ENCODE measurements at places on chromosomes 2 and 18. TPM values are rescaled to one million over a fixed set of nuclear protein-coding genes. Genes with fewer than 3 reads are reported as not detected.
A peak's percentile ranks its signal among the peaks of the same experiment; 100 is the strongest.

GRCh38 chr18:50518787-50519546 lies 40.9 kb upstream of the MAPK4 start:
- H3K4me1 ChIP-seq = no peaks in the 10 kb centered on the region
- H3K27me3 ChIP-seq = no peaks in the 10 kb centered on the region
- no peak for DNase-seq
- H3K27ac ChIP-seq = no peak overlapping the region

DNA sequence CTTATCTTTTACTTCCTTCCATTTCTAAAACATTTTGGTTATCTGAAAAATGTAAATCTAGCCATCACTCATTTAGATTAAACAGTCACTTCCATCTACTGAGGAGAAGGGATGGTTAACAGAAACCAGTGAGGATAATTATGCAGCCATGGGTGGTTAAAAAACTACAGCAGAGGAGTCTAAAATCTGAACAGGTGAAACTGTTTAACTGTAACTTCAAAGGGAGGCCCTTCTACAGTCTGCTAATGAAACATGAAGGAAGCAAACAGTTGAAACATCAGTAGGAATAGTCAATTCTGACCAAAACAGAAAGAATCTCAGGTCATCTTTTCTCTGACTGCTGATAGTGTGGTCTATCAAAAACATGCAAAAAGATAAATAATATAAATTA lies 71.0 kb downstream of the DTNB start:
- no peaks in the 10 kb centered on the region for H3K27me3 ChIP-seq
- no peaks in the 10 kb centered on the region for H3K36me3 ChIP-seq
- no peak overlapping the region for H3K4me3 ChIP-seq
- H3K4me1 ChIP-seq = peaks cover 6% of the 10 kb centered on the region
- no peak for DNase-seq
- no peak overlapping the region for H3K27ac ChIP-seq

DNA sequence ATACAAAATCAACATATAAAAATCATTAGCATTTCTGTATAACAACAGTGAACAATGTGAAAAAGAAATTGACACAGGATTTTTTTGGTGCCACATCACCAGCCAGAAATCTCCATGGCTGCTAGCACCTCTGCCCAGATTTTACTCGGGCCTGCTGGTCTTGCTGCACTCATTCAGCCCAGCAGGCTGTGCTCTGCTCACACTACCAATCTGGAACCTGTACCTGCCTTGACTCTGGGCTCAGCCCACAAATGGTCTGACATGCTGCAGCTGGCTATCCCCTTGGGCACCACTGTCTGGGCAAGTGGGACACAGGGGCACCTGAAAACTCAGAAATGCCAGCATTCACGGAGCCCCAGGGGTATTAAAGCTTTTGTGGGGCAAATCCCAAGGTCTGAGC lies 392.5 kb upstream of the NRXN1 start:
- H3K27me3 ChIP-seq = no peaks in the 10 kb centered on the region
- no peaks in the 10 kb centered on the region for H3K4me1 ChIP-seq
- no peak overlapping the region for H3K4me3 ChIP-seq
- no peak for DNase-seq
- H3K27ac ChIP-seq = no peak overlapping the region

DNA sequence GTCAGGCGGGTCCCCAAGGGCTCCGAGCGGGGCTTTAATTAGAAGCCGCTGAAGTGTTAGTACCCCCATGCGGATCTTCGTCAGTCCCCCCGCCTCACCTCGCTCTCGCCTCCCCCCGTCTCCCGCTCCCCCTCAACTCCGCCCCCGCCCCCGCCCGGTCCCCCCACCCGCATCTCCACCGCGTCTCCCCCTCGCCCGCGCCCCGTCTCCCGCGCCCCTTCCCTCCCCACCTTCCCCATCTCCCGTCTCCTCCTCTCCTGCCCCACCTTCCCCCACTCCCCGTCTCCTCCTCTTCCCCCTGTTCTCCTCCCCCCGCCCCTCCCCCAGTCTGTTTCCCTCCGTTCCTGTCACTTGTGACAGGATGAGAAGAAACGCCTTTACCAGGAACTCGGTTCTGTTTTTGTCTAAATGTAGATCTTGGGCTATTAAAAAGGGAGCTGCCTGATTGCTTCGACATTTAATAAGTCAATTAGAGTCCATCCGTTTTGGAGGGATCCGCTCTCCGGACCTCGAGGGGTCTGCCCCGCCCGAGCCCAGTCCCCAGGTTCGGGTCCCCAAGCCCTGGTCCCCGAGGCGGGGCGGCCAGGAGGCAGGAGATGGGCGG lies 969 bp upstream of the ALKAL2 start:
- H3K27ac ChIP-seq = no peak overlapping the region
- no peak for DNase-seq
- H3K36me3 ChIP-seq = no peaks in the 10 kb centered on the region
- peak overlapping the region; percentile 25 for H3K4me3 ChIP-seq
- peaks cover 88% of the 10 kb centered on the region for H3K27me3 ChIP-seq
- peaks cover 7% of the 10 kb centered on the region for H3K4me1 ChIP-seq

GRCh38 chr2:12501469-12502158 lies 215.1 kb upstream of the TRIB2 start:
- H3K27ac ChIP-seq = no peak overlapping the region
- DNase-seq = no peak

DNA sequence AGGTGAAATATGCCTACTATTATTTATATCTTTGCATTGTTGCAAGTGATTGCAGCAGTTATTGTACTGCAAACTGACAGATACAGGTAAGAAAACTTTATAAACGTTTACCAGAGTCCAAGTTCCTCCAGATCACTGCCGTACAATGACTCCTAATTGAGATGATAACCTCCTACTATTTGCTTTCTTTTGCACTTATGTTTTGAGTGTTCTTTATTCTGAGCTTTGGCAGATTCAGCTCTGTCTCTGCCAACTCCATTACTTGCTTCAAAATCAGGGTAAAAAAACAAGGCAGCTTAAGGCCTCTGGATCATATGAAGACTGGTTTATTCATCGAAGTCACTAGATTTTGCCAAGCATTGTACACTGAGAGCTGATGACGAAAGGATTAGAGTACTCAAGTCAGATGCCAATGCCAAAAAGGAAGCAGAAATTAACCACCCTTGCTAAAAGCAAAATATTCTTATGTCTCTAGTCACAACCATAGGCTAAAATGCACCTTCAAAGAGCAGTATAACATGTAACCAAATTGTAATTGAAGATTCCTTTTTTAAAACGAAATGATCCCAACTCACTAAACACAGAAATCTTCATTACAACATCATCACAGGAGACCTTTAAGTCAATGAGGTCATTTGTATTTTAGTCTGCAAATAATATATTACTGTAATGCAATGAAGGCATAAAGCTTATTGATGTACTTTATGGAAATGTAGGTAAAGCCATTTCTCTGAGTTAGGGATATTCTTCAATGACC lies 10.5 kb upstream of the IKZF2 start:
- H3K36me3 ChIP-seq = no peaks in the 10 kb centered on the region
- H3K27me3 ChIP-seq = no peaks in the 10 kb centered on the region
- no peaks in the 10 kb centered on the region for H3K4me1 ChIP-seq
- DNase-seq = no peak
- H3K4me3 ChIP-seq = no peak overlapping the region

DNA sequence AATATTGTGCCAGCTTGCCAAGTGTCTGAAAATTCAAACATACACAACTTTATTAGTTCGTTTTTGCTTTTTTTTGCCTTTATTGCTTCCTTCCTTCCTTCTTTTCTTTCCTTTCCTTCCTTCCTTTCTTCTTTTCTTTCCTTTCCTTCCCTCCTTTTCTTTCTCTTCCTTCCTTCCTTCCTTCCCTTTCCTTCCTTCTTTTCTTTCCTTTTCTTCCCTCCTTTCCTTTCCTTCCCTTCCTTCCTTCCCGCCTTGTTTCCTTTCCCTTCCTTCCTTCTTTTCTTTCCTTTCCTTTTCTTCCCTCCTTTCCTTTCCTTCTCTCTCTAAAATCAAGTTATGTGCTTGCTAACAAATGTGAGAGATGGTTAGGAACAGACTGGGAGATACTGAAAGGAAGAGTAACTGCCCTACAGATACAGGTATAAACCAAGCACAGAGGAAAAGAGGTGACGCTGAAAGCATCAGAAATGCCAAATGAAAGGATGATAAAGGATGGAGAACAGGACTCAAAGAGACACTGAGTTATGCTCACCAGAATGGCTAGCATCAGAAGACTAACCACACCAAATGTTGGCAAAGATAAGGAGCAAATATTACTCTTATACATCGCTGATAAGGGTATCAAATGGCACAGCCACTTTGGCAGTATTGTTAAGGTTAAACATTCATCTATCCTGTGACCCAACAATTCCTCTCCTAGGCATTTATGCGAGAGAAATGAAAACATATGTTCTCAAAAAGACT lies 151.6 kb downstream of the MREG start:
- H3K27me3 ChIP-seq = no peaks in the 10 kb centered on the region
- no peak for DNase-seq
- no peaks in the 10 kb centered on the region for H3K4me1 ChIP-seq
- no peak overlapping the region for H3K4me3 ChIP-seq
- no peaks in the 10 kb centered on the region for H3K36me3 ChIP-seq

GRCh38 chr18:56443166-56443907 lies 195.1 kb downstream of the TXNL1 start:
- no peaks in the 10 kb centered on the region for H3K4me1 ChIP-seq
- DNase-seq = no peak
- no peaks in the 10 kb centered on the region for H3K36me3 ChIP-seq
- no peak overlapping the region for H3K27ac ChIP-seq
- no peaks in the 10 kb centered on the region for H3K27me3 ChIP-seq

GRCh38 chr2:160213511-160213910 lies 13.4 kb upstream of the ITGB6 start:
- H3K27me3 ChIP-seq = no peaks in the 10 kb centered on the region
- H3K27ac ChIP-seq = no peak overlapping the region
- no peaks in the 10 kb centered on the region for H3K36me3 ChIP-seq
- H3K4me1 ChIP-seq = peaks cover 12% of the 10 kb centered on the region
- no peak for DNase-seq

GRCh38 chr2:191262436-191262835 lies 17.2 kb downstream of the MYO1B start:
- no peak overlapping the region for H3K27ac ChIP-seq
- H3K4me1 ChIP-seq = peaks cover 4% of the 10 kb centered on the region
- H3K4me3 ChIP-seq = no peak overlapping the region
- no peaks in the 10 kb centered on the region for H3K36me3 ChIP-seq
- H3K27me3 ChIP-seq = no peaks in the 10 kb centered on the region

DNA sequence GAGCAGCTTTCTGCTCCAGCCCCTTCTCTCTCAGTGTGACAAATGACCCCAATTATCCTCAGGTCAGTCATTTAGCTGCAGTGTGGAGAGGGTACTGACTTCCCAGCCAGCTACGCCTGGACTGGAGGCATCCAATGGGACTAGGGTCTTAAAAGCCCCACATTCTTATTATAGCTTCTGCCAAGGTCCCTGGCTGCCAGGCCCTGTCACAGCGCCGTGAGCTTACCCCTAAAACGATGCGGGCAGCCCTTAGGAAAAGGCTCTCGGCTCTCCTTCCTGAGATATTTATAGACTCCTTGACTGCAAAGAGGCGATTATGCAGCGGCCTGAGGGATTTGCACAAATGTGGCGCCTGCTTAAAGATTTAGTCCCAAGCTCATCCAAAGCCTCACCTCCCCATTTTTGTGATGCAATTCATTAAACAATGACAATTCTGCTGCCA lies 69.2 kb upstream of the EDAR start:
- H3K27me3 ChIP-seq = no peaks in the 10 kb centered on the region
- H3K27ac ChIP-seq = peak overlapping the region; percentile 39
- H3K36me3 ChIP-seq = no peaks in the 10 kb centered on the region
- H3K4me1 ChIP-seq = peaks cover 21% of the 10 kb centered on the region

- H3K36me3 ChIP-seq = no peaks in the 10 kb centered on the region
- no peaks in the 10 kb centered on the region for H3K27me3 ChIP-seq
- no peak for DNase-seq
- H3K4me3 ChIP-seq = peak overlapping the region; percentile 43
These were observed 1.2 kb downstream of the GYPC start for GRCh38 chr2:126657148-126657635.

- DNase-seq = no peak
- H3K4me3 ChIP-seq = no peak overlapping the region
- no peaks in the 10 kb centered on the region for H3K27me3 ChIP-seq
- no peak overlapping the region for H3K27ac ChIP-seq
- H3K4me1 ChIP-seq = no peaks in the 10 kb centered on the region
These were observed 66.3 kb downstream of the SP110 start for GRCh38 chr2:230153390-230153976.

DNA sequence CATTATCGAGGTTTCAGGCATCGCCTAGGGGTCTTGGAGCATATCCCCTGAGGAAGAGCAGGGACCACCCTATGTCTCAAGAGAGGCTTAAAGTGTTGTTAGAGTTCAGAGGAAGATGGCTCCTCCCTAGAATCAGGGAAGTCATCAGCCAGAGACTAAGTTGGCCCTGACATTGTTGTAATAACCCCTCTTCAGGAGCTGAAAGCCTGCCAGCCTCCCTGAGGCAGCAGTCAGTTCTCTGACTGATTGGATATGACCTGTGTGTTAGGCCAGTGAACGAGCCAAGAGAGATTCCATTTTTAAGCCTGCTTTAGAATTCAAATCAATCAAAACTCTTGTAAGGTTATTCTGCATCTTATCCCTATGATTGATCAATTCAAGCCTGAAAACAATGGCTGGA lies 34.9 kb downstream of the ARHGAP28 start:
- peaks cover 7% of the 10 kb centered on the region for H3K4me1 ChIP-seq
- H3K27me3 ChIP-seq = no peaks in the 10 kb centered on the region
- no peak for DNase-seq
- no peak overlapping the region for H3K4me3 ChIP-seq
- H3K27ac ChIP-seq = peak overlapping the region; percentile 68

- peak overlapping the region; percentile 53 for H3K27ac ChIP-seq
- peak; percentile 38 for DNase-seq
- peaks cover 25% of the 10 kb centered on the region for H3K36me3 ChIP-seq
These were observed 79.6 kb downstream of the MIB1 start for GRCh38 chr18:21820033-21820810.

DNA sequence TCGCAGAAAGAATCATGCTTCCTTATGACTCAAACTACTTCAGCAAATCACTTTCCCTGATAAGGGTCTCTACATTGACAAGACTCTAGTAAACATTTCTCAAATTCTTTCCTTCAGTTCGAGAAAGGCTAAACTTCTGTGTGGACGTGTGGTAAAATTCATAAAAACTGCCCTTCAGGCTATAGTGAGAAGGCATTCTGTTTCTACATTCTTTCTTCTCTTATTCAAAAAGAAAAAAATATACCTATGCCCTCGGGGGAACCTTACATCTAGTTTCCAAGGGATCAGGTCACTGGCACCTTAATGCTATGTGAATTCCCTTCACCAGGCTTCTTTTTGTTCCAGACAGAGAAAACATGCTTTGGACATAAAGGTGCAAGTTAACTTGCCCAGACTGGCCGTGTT lies 4.9 kb downstream of the VIT start:
- H3K27ac ChIP-seq = peak overlapping the region; percentile 35
- H3K4me1 ChIP-seq = peaks cover 10% of the 10 kb centered on the region
- no peaks in the 10 kb centered on the region for H3K27me3 ChIP-seq
- H3K4me3 ChIP-seq = no peak overlapping the region

The SIX3 gene
- total RNA-seq = not detected

The INHA gene
- total RNA-seq = 11.4 TPM

The LCT gene
- not detected for total RNA-seq

The DPP10 gene
- 1.7 TPM for total RNA-seq

Data from cardiac muscle cell (in vitro differentiated cells and primary cell).